Activated T-cell treated with anti-CD3 and anti-CD28 coated beads, Interleukin-2, amount 50 U/mL, for 4 hours (primary cell): ENCODE measurements at places on chromosomes 2 and 18.

GRCh38 chr2:73343992-73344391, 41.6 kb upstream of the ALMS1 start:
- DNase-seq: no peak

- peak; percentile 31 for DNase-seq
Measured at GRCh38 chr2:234373060-234373459, 123.8 kb downstream of the ARL4C start.

DNA sequence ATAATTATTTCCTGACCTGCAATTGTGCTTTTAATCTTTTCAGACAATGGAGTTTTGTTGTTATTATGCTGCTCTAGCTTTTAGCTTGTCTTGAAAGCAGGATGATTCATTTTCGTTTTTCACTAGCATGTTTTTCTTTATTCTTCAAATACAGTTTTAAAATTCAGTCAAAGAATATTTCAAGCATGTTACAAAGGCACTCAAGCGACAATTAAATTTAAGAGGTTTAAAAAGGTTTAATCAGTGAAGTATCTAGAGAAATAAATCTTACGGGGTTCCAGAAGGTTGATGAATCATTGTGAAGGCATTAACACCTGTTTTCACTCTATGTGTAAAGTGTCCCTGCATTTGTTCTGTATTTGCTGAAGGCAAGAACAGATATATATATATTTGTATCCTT, 390.7 kb upstream of the TMEFF2 start:
- no peak for DNase-seq

DNA sequence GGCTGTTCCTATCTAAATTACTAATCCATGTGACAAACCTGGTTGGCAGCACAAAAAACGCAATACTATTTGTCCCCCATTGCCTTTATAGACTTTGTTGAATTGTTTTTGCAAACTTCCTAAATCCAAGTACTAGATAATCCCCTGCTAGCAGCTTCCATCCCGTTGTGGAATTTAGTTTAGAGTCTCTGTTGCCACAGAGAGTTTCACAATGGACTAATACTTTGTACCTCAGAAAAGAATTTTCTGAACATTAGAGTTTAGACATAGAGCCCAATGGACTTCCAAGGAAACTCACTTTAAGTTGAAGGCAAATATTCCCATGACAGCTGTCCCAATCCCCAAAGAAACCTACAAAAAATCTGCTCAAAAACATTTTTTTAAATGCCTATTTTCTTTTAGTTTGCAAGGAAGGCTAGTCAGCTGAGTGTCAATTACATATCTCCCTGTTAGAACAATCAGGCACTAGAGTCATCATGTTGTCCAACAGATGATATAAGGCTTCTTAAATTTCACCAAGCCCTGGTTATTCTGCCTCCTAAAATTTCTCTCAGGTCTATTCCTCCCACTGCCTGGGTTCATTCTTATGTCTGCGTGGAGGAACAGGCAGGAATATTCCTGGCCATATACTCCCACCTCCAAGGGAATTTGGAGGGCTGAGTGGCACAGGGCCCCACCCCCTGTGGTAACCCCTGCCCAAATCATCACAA, 27.2 kb downstream of the RNF152 start:
- no peak for DNase-seq

- no peak for DNase-seq
Measured at GRCh38 chr2:79389481-79389880, 123.4 kb upstream of the CTNNA2 start.

DNA sequence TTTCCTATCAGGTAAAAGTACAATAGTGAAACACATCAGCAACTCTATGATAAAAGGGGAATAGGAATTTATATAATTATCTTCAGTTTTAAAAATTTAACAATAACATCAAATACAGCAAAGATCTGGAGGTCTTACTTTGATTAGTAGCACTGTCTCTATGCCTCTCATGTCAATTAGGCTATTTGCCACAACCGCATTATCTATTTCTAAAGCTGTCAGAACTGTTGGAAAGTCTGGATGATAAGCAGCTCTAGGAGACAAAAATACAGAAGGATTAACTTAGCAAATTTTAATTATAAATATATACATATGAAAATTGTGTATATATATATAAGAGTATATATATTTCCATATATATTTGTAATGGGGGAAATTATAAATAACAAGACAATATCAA, 45.1 kb downstream of the SMC6 start:
- no peak for DNase-seq
